ENCODE measurements at places on chromosomes 12 and 14.

DNA sequence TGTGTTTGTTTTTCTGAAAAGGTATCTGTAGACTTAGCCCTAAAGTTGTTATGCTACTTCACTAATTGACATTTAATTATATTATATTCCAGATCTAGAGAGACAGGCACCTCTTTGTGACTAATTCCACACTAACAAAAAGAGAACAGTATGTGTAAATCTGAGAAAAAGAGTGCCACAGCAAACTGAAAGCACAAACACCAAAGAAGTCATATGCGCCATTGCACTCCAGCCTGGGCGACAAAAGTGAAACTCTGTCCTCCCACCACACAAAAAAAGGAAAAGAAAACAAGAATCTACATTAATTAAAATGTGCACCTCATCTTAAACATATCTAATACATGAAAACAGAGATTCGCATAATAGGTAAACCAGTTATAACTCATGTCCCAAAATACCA, 4.4 kb upstream of the CSRNP2 start:
- DNase-seq = no peak

DNA sequence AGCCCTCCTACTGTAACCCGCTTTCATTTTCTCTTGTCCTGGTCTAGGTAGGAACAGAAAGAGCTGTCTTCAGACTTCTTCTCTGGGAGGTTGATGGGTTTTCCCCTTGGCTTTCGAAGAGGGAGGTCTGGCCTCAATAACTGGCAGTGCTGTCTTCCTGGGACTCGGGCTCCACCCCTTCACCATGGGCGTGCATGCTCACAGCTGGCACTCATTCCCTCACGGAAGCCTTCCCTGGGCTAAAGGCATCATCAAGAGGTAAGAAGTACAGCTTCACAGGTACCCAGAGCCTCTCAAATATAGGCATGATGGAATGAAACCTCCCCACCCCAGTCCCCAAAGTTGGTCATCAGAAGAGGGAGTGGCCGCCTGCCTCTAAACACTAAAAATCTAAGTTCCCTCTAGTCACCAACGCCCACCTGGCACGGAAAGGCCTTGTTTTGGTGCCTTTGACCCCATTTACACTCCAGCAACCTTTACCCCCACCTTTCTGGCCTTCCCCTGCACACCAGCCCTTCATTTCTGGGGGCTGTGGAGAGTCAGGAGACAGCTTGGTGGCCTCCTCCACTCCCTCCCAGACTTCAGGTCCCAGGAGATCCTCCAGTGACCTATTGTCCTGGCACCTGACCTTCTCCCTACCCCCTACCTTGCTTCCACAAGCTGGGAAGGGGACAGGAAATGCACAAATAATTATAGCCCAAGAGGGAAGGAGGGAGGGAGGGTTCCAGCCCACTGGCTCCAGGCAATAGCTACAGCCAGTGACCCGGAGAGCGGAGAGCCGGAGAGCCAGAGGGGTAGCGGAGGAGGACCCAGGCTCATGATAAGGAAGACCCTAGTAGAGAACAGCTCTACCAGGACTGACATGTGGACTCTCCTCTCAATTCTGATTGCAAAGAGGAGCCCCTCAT, 2.8 kb downstream of the RAPGEF3 start:
- DNase-seq = no peak

DNA sequence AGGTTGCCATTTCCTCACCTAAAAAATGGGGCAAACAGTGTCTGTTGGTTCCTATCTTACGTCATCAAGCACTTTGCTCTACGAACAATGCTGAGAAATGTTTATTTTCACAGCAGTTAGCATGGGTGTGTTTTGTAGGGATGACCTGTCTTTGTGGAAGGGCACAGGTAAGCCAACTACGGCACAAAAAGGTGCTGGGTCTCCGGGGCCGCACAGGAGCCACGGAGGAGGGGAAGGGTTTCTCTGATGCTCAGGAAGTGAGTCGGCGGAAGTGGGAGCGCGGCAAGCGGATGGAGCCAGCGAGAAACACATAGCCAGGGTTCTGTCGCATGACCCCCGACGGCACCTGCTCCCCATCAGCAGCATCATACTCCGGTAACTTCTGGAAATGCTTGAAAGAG, 65.6 kb upstream of the TCL1B start:
- no peak for DNase-seq

DNA sequence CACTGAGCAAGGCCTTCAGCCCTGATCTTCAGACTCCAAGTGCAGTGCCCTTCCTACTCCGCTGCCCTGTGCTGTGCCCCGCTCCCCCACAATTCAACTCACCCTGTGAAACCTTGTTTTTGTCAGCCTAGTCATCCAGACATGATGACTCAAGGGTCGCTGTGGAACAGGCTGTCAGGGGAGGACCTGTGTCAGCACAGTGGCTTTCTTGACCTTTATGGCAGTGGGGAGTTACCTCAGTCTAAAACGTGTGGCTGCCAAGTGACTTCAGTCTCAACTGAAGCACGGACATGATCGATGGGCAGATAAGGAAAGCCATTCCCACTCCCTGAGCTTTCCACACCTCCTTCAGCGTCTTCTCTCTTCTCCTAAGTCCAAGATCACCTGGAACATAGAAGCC, 16.3 kb upstream of the FLVCR2 start:
- no peak for DNase-seq

DNA sequence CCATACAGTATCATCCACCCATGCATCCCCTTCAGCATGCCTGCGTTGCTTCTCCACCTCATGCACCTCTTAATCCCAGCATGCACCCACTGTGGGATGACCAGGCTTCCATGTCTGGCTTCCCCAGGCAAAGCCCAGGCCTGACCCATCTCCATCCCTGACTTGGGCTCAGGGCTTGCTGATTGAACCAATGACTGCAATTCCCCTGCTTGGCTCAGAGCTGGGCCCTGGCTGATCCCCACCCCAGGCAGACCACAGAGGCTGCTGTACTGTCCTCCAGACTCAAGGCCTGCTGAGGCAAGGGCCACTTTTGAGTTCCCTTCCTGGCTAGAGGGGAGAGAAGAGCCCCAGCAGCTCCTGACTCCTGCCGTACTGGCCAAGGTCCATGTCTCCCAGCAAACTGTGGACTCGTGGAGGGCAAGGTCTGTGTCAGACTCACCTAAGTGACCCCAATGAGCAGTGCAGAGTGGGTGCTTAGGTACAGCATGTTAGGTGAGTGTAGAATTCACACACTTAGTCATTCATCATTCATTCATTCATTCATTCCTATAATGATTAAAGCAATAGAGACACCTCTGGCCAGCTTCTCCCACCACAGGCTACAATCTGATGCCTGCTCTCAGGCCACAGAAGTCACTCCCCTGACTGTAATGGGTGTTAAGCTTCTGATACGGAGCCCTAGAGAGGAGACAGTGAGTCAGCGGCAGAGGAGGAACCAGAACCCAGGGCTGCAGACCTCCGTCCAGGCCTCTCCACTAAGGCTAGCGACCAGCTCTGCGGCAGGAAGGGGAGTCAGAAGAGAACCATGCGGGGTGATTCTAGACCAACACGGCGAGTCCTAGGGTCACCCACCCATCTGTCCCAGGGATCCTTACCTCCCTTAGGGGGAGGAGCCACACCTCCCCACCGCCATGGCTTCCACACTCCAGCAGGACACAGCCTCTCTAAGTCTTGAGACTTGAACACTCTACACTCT, 2.9 kb downstream of the BEGAIN start:
- no peak for DNase-seq

- DNase-seq = no peak
These were observed 52.7 kb downstream of the CYP46A1 start for GRCh38 chr14:99736603-99737371.

Measured in fibroblast of skin of left quadriceps (primary cell).